Prostate gland (tissue), 2 donors: ENCODE measurements at places on chromosomes 16 and 17.

DNA sequence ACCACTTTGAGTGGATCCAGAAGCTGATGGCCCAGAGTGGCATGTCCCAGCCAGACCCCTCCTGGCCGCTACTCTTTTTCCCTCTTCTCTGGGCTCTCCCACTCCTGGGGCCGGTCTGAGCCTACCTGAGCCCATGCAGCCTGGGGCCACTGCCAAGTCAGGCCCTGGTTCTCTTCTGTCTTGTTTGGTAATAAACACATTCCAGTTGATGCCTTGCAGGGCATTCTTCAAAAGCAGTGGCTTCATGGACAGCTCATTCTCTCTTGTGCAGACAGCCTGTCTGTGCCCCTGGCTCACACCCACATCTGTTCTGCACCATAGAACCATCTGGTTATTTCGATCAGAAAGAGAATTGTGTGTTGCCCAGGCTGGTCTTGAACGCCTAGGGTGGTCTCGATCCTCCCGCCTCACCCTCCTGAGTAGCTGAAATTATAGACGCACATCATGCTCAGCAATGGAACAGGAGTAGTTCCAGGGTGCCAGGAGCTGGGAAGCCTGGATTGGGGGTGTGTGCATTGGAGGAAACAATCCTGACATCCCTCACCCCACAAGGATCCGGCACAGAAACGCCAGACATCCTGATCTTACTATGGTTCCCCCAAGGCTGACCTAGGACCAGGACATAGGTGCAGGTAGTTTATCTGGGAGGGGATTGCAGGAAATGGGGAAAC is 4.6 kb downstream of the PRSS21 start:
- DNase-seq, result no peak

GRCh38 chr16:88039591-88039990 is 88.4 kb downstream of the BANP start:
- no peak for DNase-seq

- DNase-seq, result no peak
Observed at GRCh38 chr17:51761105-51761504, 397.4 kb downstream of the CA10 start.

- no peak for DNase-seq
Observed at GRCh38 chr16:75567911-75568310, 1.7 kb downstream of the GABARAPL2 start.

DNA sequence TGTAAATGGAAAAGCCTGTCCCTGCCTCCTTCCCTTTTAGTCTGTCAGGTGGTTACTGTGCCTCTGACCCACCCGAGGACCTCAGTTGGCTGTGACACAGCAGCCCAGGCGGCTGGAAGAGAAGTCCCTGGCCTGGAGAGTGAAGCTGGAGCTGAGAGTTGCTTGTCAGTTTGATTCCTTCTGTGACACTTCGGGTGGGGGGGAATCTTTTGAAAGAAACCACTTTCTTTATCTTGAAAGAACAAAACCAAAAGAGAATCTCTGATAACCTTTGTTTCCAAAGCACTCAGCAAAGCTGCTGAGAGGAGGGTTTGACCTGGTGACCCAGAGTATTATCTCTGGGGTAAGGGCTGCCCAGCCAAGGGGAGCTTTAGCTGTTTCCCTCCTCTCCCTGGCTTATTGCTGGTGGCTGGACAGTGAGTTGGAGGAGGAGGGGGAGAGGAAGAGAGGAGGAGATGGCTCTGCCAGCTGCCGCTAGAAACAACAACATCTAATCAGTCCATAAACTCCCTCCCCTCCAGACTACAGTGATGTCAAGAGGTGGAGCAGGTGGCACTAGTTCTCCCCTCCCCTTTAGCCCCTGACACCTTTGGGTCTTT is 34.0 kb downstream of the YPEL2 start:
- DNase-seq, result no peak

- peak; percentile 84 for DNase-seq
Observed at GRCh38 chr17:78174346-78174869, 6.0 kb downstream of the SYNGR2 start.

DNA sequence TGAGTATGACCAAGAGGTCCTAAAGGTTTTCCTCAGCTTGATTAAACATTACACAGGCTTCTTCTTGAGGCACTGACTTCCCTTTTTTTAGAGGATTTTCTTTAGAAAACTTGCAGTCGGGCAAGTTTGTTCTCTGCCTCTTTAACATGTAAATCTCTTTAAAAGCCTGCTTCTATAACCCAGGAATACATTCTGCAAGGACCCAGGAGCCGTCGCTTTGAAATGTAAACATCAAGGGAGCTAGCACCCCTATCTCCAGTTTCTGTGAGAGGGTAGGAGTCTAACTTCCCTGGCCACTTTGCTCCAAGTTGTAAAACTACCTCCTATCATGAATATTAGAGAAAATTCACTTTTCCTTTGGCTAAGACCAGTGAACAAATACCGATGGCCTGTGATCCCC is 201.5 kb upstream of the CPHXL start:
- no peak for DNase-seq

DNA sequence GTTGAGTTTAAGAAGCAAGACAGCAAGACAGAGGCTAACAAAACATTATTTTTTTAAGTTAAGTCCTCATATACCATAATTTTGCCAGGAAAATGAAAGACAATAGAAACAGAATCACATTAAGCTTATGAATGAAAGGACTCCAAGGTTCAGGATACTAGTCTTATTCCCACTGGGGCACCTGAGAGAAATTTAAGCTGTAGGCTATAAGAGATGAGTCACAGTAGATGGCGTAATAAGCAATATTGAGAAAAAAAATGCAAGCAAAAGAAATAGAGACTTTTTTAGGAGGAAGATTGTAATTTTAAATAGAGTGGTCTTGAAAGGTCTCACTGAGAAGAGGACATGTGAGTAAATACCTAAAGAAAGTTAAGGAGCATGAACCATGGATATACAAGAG is 57.1 kb upstream of the KIF2B start:
- no peak for DNase-seq

- DNase-seq, result no peak
Observed at GRCh38 chr16:50629334-50629733, 51.8 kb downstream of the SNX20 start.

- no peak for DNase-seq
Observed at GRCh38 chr17:61144617-61145564, 254.8 kb upstream of the TBX2 start.

- no peak for DNase-seq
Observed at GRCh38 chr17:76191896-76192295, 48.4 kb downstream of the RNF157 start.

DNA sequence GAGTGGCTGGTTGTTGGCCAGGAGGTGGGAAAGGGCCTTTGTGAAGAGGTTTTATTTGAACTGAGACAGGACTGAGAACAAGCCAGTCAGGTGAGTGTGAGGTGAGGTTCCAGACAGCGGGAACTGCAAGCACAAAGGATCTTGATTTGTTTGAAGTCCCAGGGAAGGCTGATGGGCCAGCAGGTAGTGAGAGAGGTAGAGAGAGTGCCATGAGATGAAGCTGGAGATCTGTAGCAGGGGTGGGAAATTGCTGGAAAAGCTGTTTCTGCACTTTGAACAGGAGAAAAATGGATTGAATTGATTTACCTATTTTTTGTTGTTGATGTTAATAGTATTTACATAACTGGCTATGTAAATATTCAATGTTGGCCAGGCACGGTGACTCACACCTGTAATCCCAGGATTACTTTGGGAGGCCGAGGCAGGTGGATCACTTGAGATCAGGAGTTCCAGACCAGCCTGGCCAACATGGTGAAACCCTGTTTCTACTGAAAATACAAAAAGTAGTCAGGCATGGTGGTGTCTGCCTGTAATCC is 7.7 kb upstream of the DCTPP1 start:
- DNase-seq, result peak; percentile 83

GRCh38 chr17:41678411-41678906 is 10.2 kb upstream of the EIF1 start:
- no peak for DNase-seq

GRCh38 chr17:38715216-38715943 is 10.3 kb downstream of the MLLT6 start:
- DNase-seq, result no peak

DNA sequence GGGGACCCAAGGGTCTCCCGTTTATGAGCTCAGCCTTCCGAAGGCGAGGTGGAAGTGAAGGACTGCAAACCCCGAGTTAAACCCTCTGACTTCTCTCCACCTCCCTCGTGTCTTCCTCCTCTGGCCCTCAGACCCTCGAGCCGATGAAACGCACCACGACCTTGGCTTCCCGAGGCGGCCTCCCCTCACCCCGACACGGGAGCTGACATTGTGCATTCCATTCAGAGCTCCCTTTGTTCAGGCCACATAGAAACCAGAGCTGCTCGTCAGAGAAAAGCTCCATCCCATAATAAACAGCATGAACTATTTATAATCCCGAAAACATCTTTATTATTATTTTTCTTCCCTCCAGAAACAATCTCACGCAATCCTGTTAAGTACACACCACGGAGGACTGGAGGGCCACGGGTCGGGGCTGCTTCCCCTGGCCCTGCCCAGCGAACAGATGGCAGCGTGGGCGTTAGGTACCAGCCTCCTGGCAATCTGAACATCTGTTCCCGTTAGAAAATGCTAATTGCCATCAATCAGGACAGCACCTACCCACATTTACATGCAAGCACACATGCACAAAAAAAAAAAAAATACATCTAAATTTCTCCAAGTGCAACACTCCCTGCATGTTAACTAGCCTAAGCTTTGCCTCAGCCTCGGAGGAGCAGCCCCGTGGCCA is 145.7 kb downstream of the RBFOX3 start:
- DNase-seq, result no peak

DNA sequence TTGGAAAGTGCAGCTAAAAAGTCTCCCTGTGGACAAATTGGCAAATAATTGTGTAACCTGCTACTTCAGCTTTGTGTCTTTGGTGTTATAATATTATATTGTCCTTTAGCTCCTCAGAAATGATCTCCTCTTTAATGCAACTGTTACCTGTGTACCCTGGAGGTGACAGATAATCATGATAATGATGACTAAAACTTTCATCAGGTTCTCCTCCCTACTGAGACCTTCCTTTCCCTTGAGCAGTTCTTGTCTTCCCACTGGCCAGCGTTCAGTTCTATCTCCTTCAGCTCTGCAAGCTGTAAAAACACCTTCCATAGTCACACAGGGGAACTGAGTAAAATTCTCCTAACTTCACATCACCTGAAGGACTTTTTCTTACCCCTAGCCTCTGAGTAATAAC is 14.7 kb downstream of the KRT12 start:
- no peak for DNase-seq

- DNase-seq, result no peak
Observed at GRCh38 chr17:36740157-36740556, 138.8 kb downstream of the MRM1 start.

- no peak for DNase-seq
Observed at GRCh38 chr17:73972056-73972455, 231.4 kb upstream of the RPL38 start.

DNA sequence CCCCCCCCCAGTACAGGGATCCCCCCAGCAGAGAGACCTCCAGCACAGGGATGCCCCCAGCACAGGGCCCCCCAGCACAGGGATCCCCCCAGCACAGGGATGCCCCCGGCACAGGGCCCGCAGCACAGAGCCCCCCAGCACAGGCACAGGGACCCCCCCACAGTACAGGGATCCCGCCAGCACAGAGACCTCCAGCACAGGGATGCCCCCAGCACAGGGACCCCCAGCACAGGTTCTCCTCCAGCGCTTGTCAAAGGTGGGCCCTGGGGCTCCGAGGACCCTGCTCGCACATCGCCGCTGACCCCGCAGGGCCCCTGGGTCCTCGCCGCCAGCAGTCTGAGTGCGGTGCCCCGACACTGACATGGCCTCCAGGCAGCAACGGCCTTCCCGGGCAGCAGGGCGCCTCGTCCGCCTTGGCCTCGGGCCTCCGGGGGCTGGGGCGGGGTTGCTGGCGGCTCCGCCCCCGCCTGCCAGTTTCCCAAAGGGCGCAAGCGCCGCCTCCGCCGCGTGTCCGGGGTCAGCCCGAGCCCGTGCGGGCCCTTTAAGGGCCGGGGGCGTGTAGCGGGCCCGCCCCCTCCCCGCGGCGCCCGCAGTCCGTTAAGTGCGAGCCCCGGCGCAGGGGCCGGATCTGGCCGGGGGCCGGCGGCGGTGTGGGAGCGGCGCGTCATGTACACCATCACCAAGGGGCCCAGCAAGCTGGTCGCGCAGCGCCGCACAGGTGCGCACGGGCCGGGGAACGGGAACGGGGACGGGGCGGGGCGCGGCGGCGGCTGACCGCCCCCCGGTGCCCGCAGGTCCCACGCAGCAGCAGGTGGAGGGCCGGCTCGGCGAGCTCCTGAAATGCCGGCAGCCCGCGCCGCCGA is at the start of gene MCRIP2:
Gene MCRIP2, plus strand, starts transcription at position 503 of the 863 bp plus-strand sequence. Its CDS starts 164 bp downstream, at position 667.
- peak; percentile 73 for DNase-seq

GRCh38 chr17:78665952-78666920 is 89.0 kb upstream of the DNAH17 start:
- DNase-seq, result no peak

DNA sequence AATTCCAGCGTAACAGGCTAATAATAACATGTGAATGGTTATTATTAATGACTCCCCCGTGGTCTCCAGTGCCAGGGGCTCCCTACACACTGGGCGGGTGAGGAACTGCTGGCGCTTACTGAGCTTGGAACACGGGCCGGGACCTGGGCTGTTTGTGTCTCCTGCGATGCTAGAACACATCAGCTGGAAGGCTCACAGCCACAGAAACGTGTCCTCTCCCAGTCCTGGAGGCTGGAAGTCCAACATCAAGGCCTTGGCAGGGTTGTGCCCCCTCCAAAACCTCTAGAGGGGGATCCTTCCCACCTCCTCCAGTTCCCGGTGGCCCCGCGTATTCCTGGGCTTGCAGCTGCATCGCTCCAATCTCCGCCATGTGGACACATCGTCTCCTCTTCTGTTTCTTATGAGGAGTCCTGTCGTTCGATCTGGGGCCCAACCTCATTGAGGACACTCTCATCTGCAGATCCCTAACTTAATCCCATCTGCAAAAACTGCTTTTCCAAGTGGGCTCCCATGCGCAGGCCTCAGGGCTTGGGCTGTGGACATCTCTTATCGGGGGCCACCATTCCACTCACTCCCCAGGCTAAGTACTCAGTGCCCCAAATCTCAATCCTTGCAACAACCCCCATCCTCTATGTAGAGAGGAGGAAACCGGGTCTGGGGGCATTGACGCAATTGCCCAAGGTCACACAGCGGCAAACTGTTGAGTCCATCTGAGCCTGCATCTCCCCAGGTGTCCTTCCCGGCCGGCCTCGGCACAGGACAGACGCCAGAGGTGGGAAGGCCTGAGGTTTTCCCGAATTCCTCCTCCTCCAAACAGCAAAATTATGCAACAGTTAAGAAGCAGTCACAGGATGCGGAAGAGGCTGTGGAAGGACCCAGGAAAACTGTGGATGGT is 193.9 kb downstream of the IRF8 start:
- no peak for DNase-seq

GRCh38 chr17:71455219-71455618 is 665.6 kb upstream of the SOX9 start:
- no peak for DNase-seq
